ENCODE measurements at places on chromosomes 12 and 14.
A peak's percentile ranks its signal among the peaks of the same experiment; 100 is the strongest.

DNA sequence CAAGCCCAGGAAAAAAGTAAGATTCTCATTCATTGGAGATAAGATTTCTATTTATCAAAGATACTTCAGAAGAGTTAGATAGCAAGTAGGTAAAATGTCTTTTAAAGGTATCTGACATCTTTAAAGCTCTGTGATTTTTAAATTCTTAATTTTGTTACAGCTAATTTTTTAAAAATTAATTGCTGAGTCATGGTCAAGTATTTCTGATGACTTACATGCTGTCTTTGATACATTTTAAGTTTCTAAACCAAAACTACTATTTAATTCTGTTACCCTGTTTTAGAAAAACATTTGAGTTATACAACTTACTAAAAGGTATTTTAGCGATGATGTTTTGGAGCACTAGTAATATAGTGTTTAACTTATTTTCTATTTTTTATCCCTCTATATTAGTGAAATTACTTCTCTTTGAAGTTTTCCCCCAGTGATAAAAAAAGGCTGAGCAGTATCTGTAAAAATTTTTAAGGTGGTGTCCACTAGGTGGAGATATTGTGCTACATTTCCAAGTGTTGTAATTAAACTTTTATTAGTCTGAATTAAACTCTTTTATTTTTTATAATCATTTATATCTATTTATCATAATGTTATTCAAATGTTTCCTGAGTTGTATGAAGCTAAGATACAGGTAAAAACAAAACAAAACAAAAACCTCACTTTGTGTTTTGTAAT, 11.5 kb downstream of the ALG10 start:
- peak; percentile 45 for DNase-seq

DNA sequence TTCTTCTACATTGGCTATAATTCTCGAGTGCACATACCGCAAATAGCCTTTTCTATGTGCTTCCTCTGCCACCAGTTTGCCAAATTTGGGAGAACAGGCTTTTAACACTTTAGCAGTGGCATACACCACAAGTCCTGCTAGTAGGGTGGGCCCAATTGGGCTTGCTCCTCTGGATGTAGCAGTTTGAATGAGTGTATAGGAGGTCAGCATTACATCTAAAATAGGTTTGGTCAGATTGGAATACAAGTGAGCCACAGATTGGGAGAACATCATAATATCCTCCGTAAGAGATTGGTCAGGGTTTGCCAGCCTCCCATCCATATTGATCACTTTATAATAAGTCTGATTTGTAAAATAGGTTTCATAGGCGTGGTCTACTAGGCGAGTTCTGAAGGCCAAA, 902 bp downstream of the ABCD2 start:
- no peak for DNase-seq

DNA sequence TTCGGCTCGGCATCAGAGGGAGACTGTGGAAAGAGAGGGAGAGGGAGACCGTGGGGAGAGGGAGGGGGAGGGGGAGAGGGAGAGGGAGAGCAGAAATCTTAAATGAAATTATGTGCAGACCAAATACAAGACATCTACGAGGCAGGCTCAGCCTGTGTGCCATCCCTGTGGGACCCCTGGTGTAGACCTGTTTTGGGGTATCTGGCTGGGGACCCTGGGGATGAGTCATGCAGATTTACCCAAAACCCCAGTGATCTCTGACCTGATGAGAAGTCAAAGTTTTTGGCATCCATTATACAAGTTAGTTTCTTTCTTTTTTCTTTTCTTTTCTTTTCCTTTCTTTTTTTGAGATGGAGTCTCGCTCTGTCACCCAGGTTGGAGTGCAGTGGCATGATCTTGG, 44.4 kb downstream of the ADGRD1 start:
- no peak for DNase-seq

GRCh38 chr12:13176256-13176655, 20.3 kb upstream of the EMP1 start:
- DNase-seq: peak; percentile 80

- DNase-seq: no peak
These were observed 26.8 kb downstream of the IFT43 start for GRCh38 chr14:76012354-76012753.

- no peak for DNase-seq
These were observed 280.0 kb downstream of the ALG10 start for GRCh38 chr12:34302131-34302885.

DNA sequence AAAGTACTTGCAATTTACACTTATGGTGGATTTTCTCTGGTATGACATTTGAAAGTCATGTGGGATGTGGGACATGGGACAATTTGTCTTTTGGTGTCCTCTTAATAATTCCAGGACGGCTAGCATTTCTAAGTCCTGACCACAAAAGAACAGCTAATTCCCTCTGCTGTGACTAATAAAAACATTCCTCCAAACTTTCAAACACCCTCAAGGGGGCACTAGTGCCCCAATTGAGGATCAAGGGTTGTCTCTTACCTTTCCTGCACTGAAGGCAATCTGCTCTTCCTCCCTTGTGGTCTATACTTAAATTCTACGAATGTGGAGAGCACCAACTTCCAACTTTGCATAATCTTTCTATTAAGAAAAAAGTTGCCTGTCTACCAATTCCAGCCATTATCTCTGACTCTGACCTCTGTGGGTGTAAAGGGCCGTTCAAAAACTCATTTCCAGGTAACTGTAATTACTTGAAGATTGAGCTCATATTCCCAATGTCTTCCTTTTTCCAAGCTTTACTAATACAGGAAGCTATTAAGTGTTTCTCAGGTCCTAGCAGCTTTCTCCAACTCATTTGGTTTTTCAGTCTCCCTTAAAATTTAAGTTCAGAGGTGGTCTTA, 210.2 kb downstream of the PTPRO start:
- peak; percentile 78 for DNase-seq

DNA sequence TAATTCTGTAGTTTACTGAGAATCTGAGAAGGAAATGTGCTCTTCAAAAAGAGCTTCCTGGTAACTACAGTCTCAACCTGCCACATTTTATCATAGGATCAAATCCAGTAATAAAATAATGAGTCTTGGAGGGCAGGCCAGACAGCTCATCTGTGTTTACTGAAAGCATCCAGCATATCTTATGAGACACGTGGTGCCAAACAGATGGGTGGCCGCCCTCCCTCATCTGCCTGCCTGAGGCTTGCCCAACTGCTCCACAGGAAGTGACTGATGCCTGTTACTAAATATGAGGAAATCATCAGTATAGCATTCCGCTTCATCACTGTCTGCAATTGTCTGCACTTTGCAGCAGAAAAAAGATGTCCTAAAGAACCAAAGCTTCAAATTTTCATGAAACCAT, 13.5 kb downstream of the DHRS7 start:
- DNase-seq: peak; percentile 89
